ENCODE measurements at places on chromosomes 1 and 21.

DNA sequence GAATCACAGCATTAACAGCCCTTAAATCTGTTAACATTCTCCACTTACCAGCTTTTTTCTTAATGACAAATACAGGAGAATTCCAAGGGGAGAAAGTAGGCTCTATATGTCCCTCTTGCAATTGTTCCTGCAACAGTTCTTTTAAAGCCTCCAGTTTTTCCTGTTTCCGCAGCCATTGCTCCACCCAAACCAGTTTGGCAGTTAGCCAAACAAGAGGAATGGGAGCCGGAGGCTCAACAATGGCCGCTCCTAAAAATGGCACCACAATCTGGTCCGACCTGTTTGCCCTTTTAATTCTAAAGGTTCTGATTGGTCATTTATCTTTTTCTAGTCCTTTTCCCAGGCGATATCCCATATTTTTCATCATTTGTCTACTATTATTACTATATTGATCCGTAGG lies 14.0 kb upstream of the L1TD1 start:
- peak; percentile 9 for DNase-seq

DNA sequence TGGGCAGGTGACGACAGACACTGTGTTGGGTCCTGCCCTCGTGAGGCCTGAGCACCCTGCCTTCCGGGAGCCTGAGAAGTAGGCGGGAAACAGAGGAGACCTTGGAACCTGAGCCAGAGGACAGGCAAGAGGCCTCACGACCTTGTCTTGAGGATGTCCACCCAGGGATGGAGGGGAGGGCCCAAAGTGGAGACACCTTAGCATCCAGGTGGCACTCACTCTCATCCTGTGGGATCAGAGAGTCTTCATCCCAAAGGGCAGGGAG lies 347.2 kb downstream of the NPHP4 start:
- DNase-seq, result no peak

GRCh38 chr1:91129458-91129857 lies 107.6 kb upstream of the ZNF644 start:
- DNase-seq, result no peak

DNA sequence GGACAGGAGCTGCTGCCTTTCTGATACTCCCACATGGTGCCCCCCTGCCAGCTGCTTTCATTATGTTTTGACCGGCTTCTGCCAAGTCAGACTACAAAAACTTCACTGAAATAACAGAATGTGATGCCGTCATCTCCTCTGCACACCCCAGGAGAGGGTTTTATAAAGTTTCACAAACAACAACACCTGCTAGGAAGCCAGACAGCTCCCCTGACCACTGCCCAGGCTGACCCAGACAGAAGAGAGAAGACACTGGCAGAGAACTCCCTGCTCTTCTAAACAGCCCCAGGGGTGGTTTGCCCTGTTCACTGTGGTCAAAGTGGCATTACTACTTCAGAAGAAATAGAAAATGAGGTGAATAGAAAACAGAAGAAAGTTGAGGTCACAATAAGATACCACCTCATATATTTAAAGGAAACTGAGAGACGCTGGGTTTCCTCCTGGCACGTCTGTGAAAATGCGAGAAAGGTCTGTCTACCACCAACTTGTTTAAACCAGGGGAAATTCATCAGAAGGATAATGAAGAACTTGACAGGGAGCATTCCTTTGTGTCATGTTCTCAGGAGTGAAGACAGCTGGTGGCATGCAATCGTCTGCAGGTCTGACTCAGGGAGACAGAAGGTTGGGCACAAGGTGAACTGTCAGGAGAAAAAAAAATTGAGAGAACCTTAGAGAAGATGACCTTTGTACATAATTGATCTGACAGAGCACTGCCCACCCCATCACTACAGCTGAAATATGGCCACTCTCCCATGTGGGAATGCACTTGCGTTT lies 119.0 kb upstream of the NFIA start:
- DNase-seq, result no peak

GRCh38 chr1:239816081-239816782 lies 275.5 kb upstream of the FMN2 start:
- peak; percentile 25 for DNase-seq

GRCh38 chr1:243924188-243924587 lies 74.1 kb upstream of the AKT3 start:
- no peak for DNase-seq

DNA sequence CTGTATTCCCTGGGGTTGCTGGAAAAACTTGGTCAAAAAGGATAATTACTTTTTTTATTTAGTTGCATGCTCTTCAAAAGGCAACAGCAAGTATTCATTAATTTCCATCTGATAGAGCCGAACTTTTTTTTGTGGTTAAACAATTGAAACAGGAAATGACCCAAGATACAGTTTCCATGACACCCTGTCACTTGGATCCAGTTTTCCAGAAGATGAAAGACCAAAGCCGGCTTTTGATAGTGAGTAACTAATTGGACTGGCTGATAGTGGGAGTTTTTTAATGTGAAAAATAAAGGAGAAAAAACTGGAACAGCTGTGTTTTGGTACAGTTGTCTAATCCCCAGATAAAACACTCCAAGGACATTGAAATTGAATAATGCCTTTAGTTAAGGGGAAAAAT lies 33.0 kb downstream of the CACHD1 start:
- DNase-seq, result peak; percentile 42

DNA sequence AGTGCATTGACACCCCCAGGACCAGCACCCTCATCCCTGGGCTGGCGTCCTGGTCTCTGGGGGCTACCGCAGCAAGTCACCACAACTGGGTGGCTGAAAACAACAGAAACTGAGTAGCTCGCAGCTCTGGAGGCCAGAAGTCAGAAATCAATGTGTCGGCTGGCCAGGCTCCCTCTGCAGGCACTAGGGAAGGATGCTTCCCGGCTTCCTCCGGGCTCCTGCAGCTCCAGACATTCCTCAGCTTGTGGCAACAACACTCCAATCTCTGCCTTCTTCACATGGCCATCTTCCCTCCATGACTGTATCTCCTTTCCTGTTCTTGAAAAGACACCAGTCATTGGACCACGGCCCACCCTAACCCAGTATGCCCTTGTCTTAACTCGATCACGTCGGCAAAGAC lies 224.2 kb downstream of the NPHP4 start:
- DNase-seq, result no peak

DNA sequence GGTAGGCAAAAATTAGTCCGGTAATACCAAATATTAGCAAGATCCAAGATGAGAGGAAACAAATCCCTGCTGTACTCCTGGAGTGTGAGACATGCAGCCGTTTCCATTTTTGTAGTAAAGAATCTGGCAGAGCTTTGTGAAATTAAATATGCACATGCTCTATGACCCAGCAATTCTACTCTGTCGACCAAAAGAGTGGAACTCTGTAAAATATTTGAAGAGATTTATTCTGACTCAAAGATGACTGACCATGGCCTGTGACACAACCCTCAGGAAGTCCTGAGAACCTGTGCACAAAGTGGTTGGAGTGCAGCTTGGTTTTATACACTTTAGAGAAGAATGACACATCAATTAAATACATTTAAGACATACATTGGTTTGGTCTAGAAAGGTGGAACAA lies 16.2 kb downstream of the HAX1 start:
- DNase-seq, result no peak

DNA sequence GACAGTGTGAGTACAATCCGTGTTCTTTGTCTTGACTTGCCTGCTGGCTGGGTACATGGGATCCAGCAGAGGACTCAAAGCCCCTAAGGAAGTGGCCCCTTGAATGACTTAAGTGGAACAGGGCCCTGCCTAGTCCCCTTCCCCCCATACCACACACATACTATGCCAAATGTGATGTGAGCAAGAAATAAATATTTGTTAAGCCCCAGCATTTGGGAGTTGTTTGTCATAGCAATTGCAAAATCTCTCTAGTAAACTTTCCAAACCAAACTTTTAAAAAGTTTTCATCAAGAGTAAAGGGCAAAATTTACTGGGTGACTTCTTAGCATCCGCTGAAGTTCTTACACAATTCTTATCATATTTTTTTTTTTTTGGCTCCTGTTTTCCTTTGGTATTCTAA lies 32.5 kb upstream of the CACHD1 start:
- DNase-seq, result no peak

- no peak for DNase-seq
These were observed at the start of gene SMCP for GRCh38 chr1:152878042-152878441. Gene SMCP, plus strand, starts transcription at chr1:152878322. Its CDS starts 6,101 bp downstream, at chr1:152884423.

All from small intestine (tissue), 16 donors.